ENCODE measurements at places on chromosomes 16 and 17.
A peak's percentile ranks its signal among the peaks of the same experiment; 100 is the strongest.

- no peak for DNase-seq
Measured at GRCh38 chr17:80353718-80354275, 61.2 kb upstream of the ENDOV start.

GRCh38 chr16:84643180-84643583 is 5.1 kb upstream of the KLHL36 start:
- DNase-seq: peak; percentile 66

DNA sequence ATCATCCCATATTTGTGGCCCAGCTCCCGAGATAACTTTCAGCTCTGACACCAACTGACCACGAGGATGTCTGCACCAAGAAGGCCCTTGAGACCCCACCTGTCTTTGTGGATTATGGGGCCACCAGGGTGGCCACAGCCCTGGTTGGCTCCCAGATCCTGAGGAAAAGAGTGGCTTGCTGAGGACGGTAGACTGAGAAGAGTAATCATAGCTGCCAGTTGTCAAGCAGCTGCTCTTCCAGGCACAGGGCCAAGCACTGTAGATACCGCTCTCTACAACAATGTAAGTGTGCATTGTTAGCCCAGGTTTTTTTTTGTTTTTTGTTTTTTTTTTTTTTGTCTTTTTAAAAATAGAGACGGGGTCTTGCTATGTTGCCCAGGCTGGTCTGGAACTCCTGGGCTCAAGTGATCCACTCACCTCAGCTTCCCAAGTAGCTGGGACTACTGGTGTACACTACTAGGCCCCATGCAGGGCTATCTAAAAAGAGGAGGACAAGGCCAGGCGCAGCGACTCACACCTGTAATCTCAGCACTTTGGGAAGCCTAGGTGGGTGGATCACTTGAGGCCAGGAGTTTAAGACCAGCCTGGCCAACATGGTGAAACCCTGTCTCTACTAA is 9.6 kb downstream of the ZNF205 start:
- DNase-seq: no peak

- DNase-seq: no peak
Measured at GRCh38 chr17:76866774-76867577, 1.2 kb upstream of the MGAT5B start.

- DNase-seq: no peak
Measured at GRCh38 chr17:4898351-4898750, 985 bp upstream of the C17orf107 start.

GRCh38 chr17:82343560-82343959 is 10.0 kb upstream of the SECTM1 start:
- no peak for DNase-seq

DNA sequence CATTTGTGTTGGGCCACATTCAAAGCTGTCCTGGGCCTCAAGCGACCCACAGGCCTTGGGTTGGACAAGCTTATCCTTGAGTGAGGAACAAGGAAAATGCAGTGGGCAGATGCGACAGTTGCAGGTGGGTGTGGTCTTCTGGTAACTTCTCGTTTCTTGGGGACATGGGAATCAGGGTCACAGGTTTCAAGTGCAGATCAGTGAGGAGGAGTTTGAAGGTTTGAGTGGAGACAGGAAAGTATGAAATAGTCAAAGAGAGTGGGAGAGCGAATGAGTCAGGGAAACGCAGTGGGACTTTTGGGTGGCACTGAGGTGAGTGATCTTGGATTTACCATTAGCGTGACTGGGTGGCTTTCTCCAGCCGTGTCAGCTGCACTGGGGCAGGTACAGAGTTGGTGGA is 15.4 kb upstream of the CCL22 start:
- DNase-seq: no peak

GRCh38 chr16:88978608-88979346 is 1.8 kb upstream of the CBFA2T3 start:
- DNase-seq: no peak

- DNase-seq: no peak
Measured at GRCh38 chr17:66405836-66406677, 103.6 kb downstream of the PRKCA start.

GRCh38 chr17:33324736-33325135 is 31.6 kb upstream of the ASIC2 start:
- DNase-seq: no peak

Measured in fibroblast of skin of left quadriceps (primary cell).